Stimulated activated CD4-positive, alpha-beta T cell treated with anti-CD3 and anti-CD28 coated beads, Interleukin-1b, Interleukin-23, amount 100 ng/mL, for 1 hour (primary cell): ENCODE measurements at places on chromosomes 12 and 14.

DNA sequence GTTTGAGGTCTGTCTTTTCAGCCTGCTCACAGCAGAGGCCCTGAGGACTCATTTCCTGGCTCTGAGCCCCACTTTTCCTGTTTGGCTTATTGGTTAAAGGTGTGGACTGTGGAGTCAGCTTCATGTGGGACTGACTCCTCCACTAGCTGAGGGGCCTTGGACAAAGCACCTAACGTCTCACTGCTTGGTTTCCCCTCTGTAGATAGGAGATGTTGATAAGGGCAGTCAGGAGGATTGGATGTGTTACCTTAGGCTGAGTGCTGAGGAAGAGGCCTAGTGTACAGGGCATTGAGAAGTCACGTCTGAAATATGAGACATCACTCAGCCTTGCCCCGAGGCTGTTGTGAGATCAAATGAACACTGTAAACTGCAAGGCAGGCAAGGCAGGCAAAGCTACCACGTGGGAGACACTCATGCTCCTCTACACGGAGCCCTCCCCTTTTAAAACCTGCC is 27.1 kb upstream of the TCL1A start:
- no peak for DNase-seq

DNA sequence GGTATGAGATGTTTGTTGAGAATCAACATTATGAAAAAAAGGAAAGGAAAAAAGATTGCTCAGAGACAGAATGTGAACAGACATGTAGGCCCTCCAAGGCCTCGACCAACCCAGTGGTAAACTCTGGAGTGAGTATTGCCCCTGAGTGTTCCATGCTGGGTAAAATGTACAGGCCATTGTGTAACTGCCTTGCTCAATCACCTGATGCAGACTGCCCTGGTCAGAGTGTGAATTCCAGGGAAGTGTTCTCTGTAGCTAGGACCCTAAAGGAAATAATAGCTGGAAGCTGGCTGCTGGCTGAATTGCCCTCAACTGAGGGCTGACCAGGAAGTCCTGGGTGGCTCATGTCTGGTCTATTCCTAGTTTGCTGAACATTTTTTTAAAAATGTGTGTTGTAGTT is 1081.4 kb upstream of the LRFN5 start:
- DNase-seq, result no peak

DNA sequence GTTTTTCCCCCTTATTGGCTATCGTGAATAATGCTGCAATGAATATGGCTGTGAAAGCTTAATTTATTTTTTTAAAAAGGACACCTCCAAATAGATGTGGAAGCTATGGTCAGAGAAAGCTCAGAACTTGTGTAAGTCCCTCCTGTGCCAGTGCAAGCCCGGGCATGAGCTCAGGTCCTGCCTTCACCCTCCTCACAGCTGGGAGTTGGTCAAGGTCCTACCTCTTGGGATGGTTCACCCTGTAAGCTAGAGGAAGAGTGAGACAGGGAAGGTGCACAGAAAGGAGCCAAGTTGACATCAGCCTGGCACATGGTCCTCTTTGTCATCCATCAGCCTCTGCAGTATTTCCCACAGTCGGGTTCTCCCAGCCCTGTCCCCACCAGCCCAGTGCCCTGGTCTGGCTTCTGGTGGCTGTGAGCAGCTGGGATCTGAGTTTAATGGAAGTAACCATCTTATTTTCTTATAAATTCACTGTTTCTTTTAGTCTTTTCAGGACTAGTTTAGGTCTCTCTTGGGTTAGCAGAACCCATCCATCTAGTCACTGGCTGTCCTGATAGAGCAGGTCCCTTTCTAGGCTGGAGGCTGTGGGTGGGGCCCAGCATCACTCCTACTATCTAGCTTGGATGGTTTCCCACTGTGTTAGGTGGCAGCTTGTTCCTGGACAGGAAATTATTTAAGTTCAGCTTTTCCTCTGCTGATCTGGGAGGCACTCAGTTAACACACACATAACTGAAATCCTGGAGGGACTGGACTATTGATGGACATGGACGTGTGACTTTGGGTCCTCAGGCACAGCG is 11.8 kb upstream of the PLEKHG3 start:
- no peak for DNase-seq

GRCh38 chr12:50087995-50088394 is 2.9 kb downstream of the SMARCD1 start:
- no peak for DNase-seq
